Activated CD4-positive, alpha-beta T cell treated with anti-CD3 and anti-CD28 coated beads, Interleukin-2, amount 50 U/mL, for 1 hour (primary cell): ENCODE measurements at places on chromosomes 12 and 14.

DNA sequence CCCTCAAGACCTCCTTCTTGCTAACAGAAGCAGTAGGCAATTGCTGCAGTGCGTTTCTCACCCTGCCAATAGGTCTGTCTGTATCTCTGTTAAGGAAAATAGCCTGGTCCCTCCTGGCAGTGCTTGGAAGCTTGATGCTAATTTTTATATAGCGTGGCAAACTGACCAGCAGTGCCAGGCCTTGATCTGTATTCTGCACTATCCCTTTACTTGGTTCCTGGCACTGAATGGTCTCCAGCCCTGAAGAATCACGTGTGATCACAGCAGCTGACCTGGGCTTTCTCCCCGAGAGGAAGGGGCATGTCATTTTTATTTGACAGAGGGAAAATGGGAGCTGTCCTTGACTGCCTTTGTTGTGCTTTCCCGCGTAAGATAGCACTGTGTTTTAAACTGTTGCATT is 48.7 kb upstream of the TRAF3 start:
- no peak for DNase-seq

DNA sequence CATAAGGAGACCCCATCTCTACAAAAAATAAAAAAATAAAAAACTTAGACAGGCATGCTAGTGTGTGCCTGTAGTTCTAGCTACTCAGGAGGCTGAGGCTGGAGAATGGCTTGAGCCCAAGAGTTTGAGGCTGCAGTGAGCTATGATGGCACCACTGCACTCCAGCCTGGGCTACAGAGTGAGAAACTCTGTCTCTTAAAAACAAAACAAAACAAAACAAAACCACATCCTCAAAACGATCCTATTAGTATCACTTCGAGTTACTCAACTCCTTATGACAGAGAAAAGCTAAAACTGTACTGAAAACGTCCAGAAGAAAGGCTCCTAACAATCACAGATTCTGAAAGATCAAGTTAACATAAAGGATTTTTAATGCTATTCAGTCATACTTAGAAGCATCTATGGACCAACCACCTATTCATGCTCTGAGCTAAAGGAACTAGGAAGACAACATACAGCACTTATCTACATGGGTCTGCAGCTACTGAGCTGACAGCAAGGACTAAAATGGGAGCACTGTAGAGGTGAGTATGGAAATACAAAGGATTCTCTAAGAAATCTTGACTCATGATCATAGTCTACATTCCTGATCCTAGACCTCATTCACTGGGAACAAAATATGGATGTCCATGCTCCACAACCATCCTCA is 75.3 kb upstream of the DUSP6 start:
- no peak for DNase-seq

GRCh38 chr14:22847661-22848341 is 11.4 kb downstream of the MMP14 start:
- no peak for DNase-seq

DNA sequence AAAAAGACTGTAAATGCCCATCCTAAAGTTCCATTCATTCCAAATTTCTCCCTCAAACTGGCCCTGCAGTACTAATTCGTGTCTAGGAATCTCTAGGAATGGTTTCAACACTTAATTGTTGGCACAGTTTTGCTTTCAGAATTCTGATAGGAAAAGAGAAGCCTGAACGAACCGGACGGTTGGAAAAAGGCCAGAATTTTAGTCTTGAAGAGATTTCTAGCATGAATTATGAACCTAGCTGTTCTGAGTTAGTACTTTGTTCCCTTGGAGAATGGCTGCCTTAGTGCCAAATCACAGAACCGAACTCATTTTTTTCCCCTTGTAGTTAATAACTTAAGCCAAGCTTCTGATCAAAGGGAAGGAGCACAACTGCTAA is 262.6 kb downstream of the ADAMTS20 start:
- no peak for DNase-seq

GRCh38 chr12:12600659-12601058 is 11.0 kb upstream of the CREBL2 start:
- no peak for DNase-seq

- DNase-seq = no peak
These were observed 51.5 kb downstream of the MED13L start for GRCh38 chr12:116226026-116226425.

GRCh38 chr14:102094101-102094500 is 7.3 kb upstream of the HSP90AA1 start:
- DNase-seq = no peak

GRCh38 chr12:109847142-109847735 is 14.0 kb upstream of the TRPV4 start:
- no peak for DNase-seq

- DNase-seq = no peak
These were observed 2.6 kb downstream of the GALNT16 start for GRCh38 chr14:69262516-69262915.

DNA sequence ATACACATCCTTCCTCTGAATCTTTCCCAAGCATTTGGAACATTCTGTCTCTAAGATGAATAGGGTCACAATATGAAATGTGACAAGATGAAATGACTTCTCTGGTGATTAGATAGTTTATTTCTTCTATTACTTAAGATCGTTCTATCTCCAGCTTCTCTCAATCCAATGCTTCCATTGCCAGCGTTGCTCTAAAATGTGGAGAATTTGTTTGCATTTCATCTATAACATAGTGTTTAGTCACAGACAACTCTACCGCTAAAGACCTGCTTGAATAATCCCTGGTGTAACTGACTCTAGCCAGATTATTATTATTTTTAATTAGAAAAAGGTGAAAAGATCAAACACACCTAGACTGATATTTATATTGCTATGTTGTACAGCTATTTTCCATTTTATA is 184.7 kb upstream of the PRICKLE1 start:
- DNase-seq = no peak

DNA sequence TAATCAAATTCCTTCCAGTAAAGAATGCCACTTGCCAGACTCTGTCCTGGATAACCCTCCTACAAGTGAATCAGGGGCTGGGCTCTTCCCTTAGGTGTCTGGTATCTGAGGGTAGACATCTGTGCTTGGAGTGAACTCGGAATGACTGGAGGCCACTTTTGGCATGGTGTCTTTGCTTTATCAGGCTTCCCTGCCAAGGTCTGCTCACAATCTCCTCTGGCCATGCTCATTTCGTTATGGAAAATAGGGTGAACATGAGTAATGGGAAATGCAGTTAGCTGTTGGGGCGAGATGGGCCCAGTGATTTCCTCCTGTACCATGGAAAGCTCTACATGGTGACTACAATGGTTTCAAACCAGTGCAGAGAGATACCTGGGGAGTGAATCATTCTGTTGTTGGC is 212.9 kb downstream of the NRXN3 start:
- DNase-seq = no peak

GRCh38 chr12:70605976-70606375 is 31.3 kb downstream of the PTPRB start:
- DNase-seq = no peak

GRCh38 chr14:64117671-64118402 is 176.3 kb downstream of the ESR2 start:
- no peak for DNase-seq

GRCh38 chr12:103799857-103800771 is 40.9 kb downstream of the NT5DC3 start:
- DNase-seq = no peak
